Uterus (tissue), 4 donors: ENCODE measurements at places on chromosomes 1 and 21.

- H3K4me3 ChIP-seq = no peak overlapping the region
- no peaks in the 10 kb centered on the region for H3K36me3 ChIP-seq
- H3K4me1 ChIP-seq = no peaks in the 10 kb centered on the region
Measured at GRCh38 chr1:12040457-12041051, 21.3 kb downstream of the MIIP start.

GRCh38 chr1:41108696-41109275, 87.3 kb upstream of the SLFNL1 start:
- H3K27ac ChIP-seq = peak overlapping the region; percentile 97
- no peak overlapping the region for H3K4me3 ChIP-seq
- DNase-seq = peak; percentile 69

DNA sequence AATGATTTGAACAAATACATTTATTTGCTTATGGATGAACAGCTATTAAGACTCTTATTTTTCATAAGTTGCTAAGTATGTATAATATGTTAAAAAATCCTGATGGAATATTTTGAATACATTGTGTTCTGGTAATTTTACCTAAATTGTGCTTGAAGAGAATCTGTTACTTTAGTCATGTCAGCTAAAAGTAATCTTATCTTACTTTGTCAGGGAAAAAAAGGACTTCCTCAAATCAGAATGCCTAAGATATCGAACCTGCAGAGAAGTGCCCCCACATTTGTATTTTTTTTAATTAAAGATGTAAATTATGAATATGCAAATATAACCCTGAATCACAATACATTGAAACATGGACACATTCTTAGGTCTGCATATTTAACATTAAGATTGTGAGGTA, 1331.7 kb downstream of the MRPL39 start:
- H3K36me3 ChIP-seq = no peaks in the 10 kb centered on the region
- no peak overlapping the region for H3K4me3 ChIP-seq
- no peaks in the 10 kb centered on the region for H3K27me3 ChIP-seq

GRCh38 chr1:32920833-32921232, 19.6 kb upstream of the TMEM54 start:
- H3K4me1 ChIP-seq = no peaks in the 10 kb centered on the region
- H3K27ac ChIP-seq = no peak overlapping the region
- H3K4me3 ChIP-seq = no peak overlapping the region
- no peak for DNase-seq
- no peaks in the 10 kb centered on the region for H3K36me3 ChIP-seq
- H3K27me3 ChIP-seq = no peaks in the 10 kb centered on the region

DNA sequence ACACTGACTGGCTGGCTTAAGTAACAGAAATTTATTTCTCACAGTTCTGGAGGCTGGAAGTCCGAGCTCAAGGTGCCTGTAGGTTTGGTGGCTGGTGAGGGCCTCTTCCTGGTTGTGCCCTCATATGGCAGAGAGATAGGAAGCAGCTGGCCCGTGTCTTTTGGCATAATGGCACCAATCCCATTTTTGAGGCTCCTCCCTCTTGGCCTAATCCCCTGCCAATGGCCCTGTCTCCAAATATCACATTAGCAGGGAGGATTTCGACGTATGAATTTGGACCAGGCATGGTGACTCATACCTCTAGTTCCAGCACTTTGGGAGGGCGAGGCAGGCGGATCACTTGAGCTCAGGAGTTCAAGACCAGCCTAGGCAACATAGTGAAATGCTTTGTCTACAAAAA, 37.4 kb downstream of the AGPAT3 start:
- no peaks in the 10 kb centered on the region for H3K36me3 ChIP-seq
- peak; percentile 38 for DNase-seq
- H3K4me3 ChIP-seq = no peak overlapping the region
- H3K27me3 ChIP-seq = no peaks in the 10 kb centered on the region
- H3K27ac ChIP-seq = no peak overlapping the region

DNA sequence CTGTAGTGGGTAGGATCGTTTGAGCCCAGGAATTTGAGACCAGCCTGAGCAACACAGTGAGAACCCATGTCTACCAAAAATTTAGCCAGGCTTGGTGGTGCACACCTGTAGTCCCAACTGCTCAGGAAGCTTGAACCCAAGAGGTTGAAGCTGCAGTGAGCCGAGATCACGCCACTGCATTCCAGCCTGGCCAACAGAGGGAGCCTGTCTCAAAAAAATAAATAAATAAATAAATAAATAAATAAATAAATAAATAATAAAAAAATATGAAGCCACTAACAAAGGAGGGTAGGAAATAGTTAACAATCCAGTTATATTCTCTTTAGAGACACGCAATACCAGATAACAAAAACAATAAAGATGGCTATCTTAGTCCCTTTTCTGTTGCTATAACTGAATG, 11.9 kb upstream of the CBR3 start:
- no peak overlapping the region for H3K4me3 ChIP-seq
- H3K36me3 ChIP-seq = no peaks in the 10 kb centered on the region
- no peaks in the 10 kb centered on the region for H3K27me3 ChIP-seq
- H3K27ac ChIP-seq = no peak overlapping the region
- H3K4me1 ChIP-seq = no peaks in the 10 kb centered on the region

DNA sequence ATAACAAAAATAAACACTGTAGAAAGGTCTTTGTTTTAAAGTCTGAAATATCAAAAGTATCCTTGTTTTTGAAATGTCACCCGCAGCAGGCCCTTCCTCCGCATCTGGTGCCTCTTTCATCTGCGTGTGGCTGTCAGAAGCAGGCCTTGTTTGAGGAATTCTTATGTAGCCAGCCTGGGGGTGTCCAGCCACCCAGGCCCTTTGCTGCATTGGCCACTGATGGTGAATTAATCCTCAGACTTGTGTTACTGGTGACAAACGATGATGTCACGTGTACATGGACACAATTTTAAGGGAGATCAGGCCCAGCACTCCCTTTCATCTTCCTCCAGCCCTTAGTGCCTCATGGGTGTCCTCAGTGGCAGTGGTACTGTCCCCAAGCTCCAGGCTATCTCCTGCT, 208.0 kb upstream of the GALNT2 start:
- H3K27me3 ChIP-seq = no peaks in the 10 kb centered on the region
- H3K36me3 ChIP-seq = no peaks in the 10 kb centered on the region
- H3K4me3 ChIP-seq = no peak overlapping the region
- no peak for DNase-seq
- H3K4me1 ChIP-seq = no peaks in the 10 kb centered on the region

- no peaks in the 10 kb centered on the region for H3K36me3 ChIP-seq
- no peaks in the 10 kb centered on the region for H3K4me1 ChIP-seq
- DNase-seq = no peak
- H3K27me3 ChIP-seq = no peaks in the 10 kb centered on the region
- no peak overlapping the region for H3K4me3 ChIP-seq
Measured at GRCh38 chr1:62444701-62445100, 7.9 kb downstream of the USP1 start.

- H3K36me3 ChIP-seq = no peaks in the 10 kb centered on the region
- no peaks in the 10 kb centered on the region for H3K27me3 ChIP-seq
- no peak for DNase-seq
- no peak overlapping the region for H3K27ac ChIP-seq
Measured at GRCh38 chr21:42636520-42637266, 16.7 kb upstream of the PDE9A start.

DNA sequence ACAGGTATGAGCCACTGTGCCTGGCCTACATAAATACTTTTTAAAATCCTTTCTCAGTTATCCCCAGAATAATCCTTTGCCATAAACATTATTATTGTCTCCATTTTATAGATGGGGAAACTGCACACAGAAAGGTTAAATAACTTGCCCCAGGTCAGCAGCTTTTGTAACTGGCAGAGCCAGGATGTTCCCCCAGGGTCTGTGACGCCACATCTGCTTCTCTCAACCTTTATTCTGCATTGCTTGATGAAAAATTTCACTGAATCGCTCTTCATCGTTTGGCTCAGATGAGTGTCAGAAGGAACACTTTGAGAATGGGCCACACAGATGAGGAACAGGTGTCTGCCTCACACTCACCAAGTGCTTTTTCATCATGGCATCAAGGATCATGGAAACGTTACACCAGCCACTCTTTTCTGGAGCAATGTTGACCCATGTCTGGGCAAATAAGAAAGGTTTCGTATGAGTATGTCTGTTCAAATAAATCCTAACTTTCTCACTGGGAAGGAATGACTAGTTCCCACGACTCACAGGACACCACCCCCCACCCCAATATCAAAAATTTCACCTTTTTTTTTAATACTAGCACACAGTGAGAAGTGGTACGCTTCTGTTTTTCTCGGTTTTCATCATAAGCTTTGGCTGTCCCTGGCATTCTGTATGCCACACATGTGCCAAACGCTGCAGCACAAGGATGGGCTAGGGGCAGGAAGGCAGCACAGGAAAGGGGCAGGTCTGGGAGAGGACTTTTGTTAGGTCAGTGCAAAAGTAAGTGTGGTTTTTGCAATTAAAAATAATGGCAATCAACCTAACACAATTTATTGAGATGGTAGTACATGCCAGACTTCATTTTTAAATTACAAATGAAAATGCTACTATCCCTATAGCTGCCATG, 9.0 kb upstream of the PTGFRN start:
- H3K27ac ChIP-seq = no peak overlapping the region
- H3K4me3 ChIP-seq = no peak overlapping the region
- no peaks in the 10 kb centered on the region for H3K36me3 ChIP-seq
- H3K4me1 ChIP-seq = no peaks in the 10 kb centered on the region
- H3K27me3 ChIP-seq = no peaks in the 10 kb centered on the region
- DNase-seq = no peak

GRCh38 chr1:211605603-211606331, 26.8 kb upstream of the SLC30A1 start:
- H3K27ac ChIP-seq = no peak overlapping the region
- H3K27me3 ChIP-seq = no peaks in the 10 kb centered on the region
- no peak for DNase-seq
- no peaks in the 10 kb centered on the region for H3K4me1 ChIP-seq

- DNase-seq = no peak
- no peaks in the 10 kb centered on the region for H3K27me3 ChIP-seq
- no peaks in the 10 kb centered on the region for H3K36me3 ChIP-seq
- no peaks in the 10 kb centered on the region for H3K4me1 ChIP-seq
Measured at GRCh38 chr1:245418077-245418476, 263.3 kb downstream of the KIF26B start.

- H3K27ac ChIP-seq = no peak overlapping the region
- no peaks in the 10 kb centered on the region for H3K27me3 ChIP-seq
- no peak overlapping the region for H3K4me3 ChIP-seq
- DNase-seq = no peak
- H3K4me1 ChIP-seq = no peaks in the 10 kb centered on the region
Measured at GRCh38 chr1:58715108-58715507, 15.2 kb upstream of the MYSM1 start.

DNA sequence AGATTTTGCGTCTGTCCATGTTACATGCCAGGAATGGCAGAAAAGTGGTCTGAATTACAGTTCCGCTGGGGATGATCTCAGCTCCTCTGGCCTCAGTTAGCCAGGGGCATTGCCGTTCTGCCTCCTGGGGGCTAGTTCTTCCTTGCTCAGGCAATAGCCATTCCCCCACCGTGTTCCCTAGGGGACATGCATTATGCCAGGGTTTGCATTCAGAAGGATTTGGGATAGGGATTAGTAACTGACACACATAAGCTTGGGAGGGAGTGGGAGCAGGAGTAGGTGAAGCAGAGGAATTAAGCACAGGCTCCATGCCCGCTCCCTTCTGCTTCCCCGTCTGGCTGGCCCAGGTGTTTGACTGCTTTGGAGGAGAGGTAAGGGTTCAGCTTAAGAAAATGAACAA, 12.7 kb downstream of the LRRC71 start:
- no peaks in the 10 kb centered on the region for H3K36me3 ChIP-seq
- no peak for DNase-seq
- no peaks in the 10 kb centered on the region for H3K4me1 ChIP-seq
- no peak overlapping the region for H3K4me3 ChIP-seq

DNA sequence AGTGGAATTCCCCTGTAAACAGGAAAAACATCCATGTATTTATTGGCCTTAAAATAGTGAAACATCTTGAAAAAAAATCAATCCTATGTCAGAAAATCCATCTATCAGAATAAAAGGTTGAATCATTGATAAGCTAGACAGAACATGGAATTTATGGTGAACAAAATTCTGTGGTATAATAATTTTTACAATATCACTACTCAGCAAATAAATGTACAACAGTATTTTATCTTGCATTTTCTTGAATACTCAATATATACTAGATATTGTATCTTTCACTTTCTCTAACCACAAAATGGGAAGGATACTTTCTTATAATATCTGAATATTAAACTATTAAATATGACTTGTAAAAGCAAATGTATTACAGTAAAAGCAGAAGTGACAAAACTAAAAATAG, 5.7 kb upstream of the UBE4B start:
- no peak overlapping the region for H3K4me3 ChIP-seq
- H3K27ac ChIP-seq = no peak overlapping the region
- no peaks in the 10 kb centered on the region for H3K4me1 ChIP-seq

DNA sequence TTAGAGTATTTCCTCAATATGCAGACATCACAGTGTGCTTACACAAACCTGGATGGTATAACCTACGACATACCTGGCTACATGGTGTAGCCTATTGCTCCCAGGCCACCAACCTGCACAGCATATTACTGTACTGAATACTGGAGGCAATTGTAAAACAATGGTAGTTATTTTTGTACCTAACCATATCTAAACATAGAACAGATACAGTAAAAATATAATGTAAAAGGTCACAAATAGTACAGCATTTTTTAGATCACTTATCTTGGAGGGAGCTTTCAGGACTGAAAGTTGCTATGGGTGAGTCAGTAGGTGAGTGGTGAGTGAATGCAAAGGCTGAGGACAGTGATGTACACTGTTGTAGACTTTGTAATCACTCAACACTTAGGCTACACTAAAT, 492.3 kb downstream of the MRPL39 start:
- no peak for DNase-seq
- H3K27ac ChIP-seq = no peak overlapping the region
- H3K4me1 ChIP-seq = no peaks in the 10 kb centered on the region
- H3K27me3 ChIP-seq = no peaks in the 10 kb centered on the region
- no peaks in the 10 kb centered on the region for H3K36me3 ChIP-seq
- no peak overlapping the region for H3K4me3 ChIP-seq

- DNase-seq = no peak
- no peak overlapping the region for H3K27ac ChIP-seq
- no peak overlapping the region for H3K4me3 ChIP-seq
- H3K4me1 ChIP-seq = no peaks in the 10 kb centered on the region
- no peaks in the 10 kb centered on the region for H3K36me3 ChIP-seq
- H3K27me3 ChIP-seq = no peaks in the 10 kb centered on the region
Measured at GRCh38 chr21:46421756-46422555, 36.7 kb upstream of the DIP2A start.

DNA sequence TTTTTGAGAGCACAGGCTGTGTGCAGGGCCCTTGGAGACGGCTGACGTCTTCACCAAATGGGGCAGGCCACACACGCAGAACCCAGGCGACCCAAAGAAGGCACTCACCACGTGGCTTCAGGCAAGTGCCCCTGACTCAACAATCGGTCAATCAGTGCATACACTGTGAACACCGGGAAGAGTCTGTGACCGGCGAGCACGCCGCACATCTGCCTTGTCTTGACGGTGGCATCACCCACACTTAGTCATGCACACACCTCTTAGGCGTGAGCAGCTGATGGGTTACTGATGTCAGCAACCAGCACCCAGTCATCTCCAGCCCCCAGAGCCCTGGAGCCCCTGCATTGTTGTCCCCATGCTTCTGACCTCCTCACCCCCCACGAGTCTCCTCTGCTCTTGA, 4.9 kb upstream of the LRRC3 start:
- H3K27ac ChIP-seq = no peak overlapping the region
- no peaks in the 10 kb centered on the region for H3K4me1 ChIP-seq
- H3K4me3 ChIP-seq = no peak overlapping the region
- no peak for DNase-seq
- peaks cover 4% of the 10 kb centered on the region for H3K27me3 ChIP-seq

GRCh38 chr1:185073725-185074124, 28.4 kb downstream of the RNF2 start:
- H3K27me3 ChIP-seq = no peaks in the 10 kb centered on the region
- H3K36me3 ChIP-seq = no peaks in the 10 kb centered on the region
- no peaks in the 10 kb centered on the region for H3K4me1 ChIP-seq
- no peak for DNase-seq
